ENCODE measurements at places on chromosomes 16 and 17. TPM values are rescaled to one million over a fixed set of nuclear protein-coding genes. Genes with fewer than 3 reads are reported as not detected.

GRCh38 chr17:44065668-44066203, 735 bp downstream of the LSM12 start:
- H3K4me1 ChIP-seq: peaks cover 53% of the 10 kb centered on the region
- peaks cover 32% of the 10 kb centered on the region for H3K36me3 ChIP-seq
- no peaks in the 10 kb centered on the region for H3K27me3 ChIP-seq
- DNase-seq: no peak

DNA sequence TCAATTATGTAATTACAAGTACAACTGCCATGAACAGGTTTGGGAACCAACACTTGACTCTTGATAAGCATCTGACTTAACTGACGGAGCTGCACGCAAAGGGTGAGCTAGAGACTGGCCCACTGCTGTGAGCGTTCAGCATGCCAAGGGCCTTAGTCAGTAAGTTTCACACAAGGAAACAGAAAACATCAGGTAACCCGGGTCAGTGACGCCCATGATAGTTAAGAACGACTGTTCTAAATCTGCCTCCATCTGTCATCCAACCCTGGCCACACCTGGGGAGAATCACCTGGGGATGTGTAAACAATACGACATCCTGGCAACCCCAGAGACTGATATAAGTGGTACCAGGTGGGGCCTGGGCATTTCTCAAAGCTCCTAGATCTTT, 12.3 kb downstream of the SMIM5 start:
- no peak overlapping the region for H3K27ac ChIP-seq
- peaks cover 8% of the 10 kb centered on the region for H3K36me3 ChIP-seq
- H3K4me1 ChIP-seq: peaks cover 15% of the 10 kb centered on the region
- no peaks in the 10 kb centered on the region for H3K27me3 ChIP-seq
- H3K4me3 ChIP-seq: no peak overlapping the region

DNA sequence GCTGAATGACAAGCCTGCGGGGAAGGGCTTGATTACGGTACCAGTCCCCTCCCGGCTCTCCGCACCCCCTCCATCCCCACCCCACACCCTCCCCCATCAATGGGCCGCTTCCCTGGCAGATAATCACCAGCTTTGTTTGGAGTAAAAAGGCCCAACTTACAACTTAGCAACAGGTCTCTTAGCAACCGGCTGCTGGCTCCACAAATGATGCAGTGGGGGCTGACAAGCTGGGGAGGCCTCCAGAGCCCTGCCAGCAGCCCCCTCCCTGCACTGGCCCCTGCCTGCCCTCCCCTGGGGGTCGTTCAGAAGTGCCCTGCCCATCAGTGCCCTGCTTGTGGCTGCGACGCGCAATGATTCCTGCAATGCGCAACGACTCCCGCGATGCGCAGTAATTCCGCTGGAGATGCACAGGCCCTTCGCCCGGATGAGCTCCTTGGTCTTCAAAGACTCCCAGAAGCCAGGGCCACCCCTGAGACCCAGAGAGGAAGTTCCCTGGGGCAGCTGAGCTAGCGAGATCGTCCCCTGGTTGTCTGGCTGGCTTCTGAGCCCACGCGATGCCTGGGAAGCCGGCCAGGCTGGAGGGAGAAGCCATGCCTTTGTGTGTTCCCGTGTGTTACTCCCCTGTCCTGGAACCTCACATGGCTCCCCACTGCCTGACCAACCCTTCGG, 23.3 kb downstream of the CPNE2 start:
- H3K27ac ChIP-seq: no peak overlapping the region
- H3K36me3 ChIP-seq: no peaks in the 10 kb centered on the region
- no peak for DNase-seq
- no peaks in the 10 kb centered on the region for H3K27me3 ChIP-seq
- no peak overlapping the region for H3K4me3 ChIP-seq
- H3K4me1 ChIP-seq: no peaks in the 10 kb centered on the region

- peaks cover 42% of the 10 kb centered on the region for H3K36me3 ChIP-seq
- peak overlapping the region; percentile 13 for H3K27ac ChIP-seq
- DNase-seq: no peak
- peaks cover 4% of the 10 kb centered on the region for H3K4me1 ChIP-seq
- no peaks in the 10 kb centered on the region for H3K27me3 ChIP-seq
Observed at GRCh38 chr16:88626646-88627045, 11.7 kb upstream of the IL17C start.

G6PC1 gene
- not detected for total RNA-seq

DNA sequence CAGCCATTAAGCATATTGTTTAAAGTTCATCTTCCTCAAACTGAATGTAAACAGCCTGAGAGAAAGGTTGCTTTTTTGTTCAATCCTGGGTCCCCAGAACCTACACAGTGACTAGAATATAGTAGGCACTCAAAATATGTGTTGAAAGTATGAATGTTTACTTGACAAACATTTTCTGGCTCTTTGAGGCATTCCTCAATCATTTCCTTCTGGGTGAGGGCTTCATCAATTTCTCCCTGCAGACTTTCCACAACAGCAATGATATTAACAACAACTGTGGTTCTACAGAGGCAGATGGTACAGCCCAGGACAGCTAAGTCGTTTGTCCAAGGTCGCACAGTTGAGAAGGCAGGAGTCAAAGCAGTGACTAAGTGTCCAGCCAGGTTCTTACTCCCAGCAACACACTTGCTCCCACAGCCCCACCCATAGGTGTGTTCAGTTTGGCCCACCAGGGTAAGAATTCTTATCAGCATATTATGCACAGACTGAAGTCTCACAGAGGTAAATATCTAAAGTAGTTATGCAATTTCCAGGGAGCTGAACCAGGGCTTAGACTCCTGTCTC, 61.1 kb downstream of the HS3ST3B1 start:
- DNase-seq: no peak
- no peaks in the 10 kb centered on the region for H3K27me3 ChIP-seq
- no peak overlapping the region for H3K27ac ChIP-seq
- H3K4me3 ChIP-seq: no peak overlapping the region
- H3K36me3 ChIP-seq: no peaks in the 10 kb centered on the region

DNA sequence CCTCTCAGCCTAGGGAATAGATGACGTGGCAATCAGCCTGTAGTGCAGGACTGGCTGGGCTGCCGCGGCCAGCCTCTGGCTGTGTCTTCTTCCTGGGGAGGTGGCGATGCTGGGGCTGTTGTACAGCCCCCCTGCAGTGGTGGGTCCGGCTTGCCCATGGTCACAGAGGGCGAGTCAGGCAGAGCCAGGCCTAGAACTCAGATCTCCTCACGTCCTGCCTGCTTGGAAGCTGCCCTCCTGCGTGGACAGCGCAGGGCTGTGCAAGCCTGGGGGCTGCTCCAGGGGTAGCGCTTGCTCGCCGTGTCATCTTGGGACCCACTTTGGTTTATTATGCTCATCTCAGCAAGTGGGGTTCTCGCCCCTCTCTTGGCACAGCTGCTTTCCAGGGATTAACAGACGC, 19.3 kb downstream of the NMRAL1 start:
- H3K4me3 ChIP-seq: no peak overlapping the region
- peaks cover 12% of the 10 kb centered on the region for H3K4me1 ChIP-seq
- peaks cover 32% of the 10 kb centered on the region for H3K36me3 ChIP-seq
- no peaks in the 10 kb centered on the region for H3K27me3 ChIP-seq

- no peak for DNase-seq
- H3K36me3 ChIP-seq: no peaks in the 10 kb centered on the region
- no peak overlapping the region for H3K27ac ChIP-seq
- no peak overlapping the region for H3K4me3 ChIP-seq
- H3K4me1 ChIP-seq: no peaks in the 10 kb centered on the region
Observed at GRCh38 chr17:8706431-8706830, 38.2 kb downstream of the CCDC42 start.

TMEM88 gene
- total RNA-seq: 0.55 TPM

DNA sequence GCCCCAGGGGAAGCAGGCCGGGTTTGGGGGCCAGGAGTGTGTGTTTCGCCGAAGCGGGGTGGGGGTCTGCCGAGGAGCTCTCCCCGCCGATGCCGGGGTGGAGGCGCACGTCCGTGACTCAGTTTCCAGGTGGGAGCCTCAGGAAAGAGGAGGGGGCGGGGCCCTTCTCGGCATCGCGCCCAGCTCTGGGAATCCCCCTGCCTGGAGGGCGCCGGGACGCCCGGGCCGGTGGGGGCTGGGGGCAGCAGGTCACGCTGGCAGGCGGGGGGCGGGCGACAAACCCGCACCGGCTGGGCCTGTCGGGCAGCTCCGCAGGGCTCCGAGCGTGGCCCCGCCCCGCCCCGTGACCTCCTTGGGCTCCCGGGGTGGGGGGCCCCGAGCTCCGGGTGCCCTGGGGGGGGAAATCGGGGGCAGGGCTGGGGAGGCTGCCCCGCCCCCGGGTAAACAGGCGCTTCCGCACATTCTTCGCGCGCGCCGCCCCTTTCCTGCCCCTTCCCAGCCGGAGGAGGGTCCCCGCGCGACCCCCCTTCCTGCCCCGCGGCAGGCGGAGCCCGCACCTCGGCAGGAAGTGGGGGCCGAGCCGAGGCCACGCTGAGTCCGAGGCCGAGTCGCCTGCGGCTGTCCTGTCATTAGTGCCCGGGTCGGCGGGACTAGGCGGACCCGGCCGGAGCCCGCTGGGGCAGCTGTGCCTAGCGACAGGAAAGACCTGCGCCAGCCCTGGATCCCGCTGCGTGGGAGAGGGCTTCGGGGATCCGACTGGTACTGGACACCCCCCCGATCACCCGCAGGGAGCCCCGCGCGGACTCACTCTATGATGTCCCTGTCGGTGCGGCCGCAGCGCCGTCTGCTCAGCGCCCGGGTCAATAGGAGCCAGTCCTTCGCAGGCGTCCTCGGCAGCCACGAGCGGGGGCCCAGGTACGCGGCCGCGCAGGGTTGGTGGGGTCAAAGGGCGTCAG, 9.3 kb downstream of the RIPOR1 start:
- DNase-seq: peak; percentile 63
- H3K27me3 ChIP-seq: peaks cover 28% of the 10 kb centered on the region
- H3K4me3 ChIP-seq: peak overlapping the region; percentile 71
- H3K4me1 ChIP-seq: peaks cover 33% of the 10 kb centered on the region
- H3K36me3 ChIP-seq: peaks cover 15% of the 10 kb centered on the region

GRCh38 chr16:23587726-23588125, 8.4 kb downstream of the NDUFAB1 start:
- H3K4me1 ChIP-seq: peaks cover 3% of the 10 kb centered on the region
- DNase-seq: no peak
- H3K27ac ChIP-seq: no peak overlapping the region
- no peaks in the 10 kb centered on the region for H3K27me3 ChIP-seq

TP53TG3 gene
- total RNA-seq: 0.37 TPM

GRCh38 chr16:11913425-11914079, 2.2 kb downstream of the GSPT1 start:
- peak overlapping the region; percentile 86 for H3K4me3 ChIP-seq
- peak; percentile 41 for DNase-seq
- peaks cover 2% of the 10 kb centered on the region for H3K27me3 ChIP-seq
- peaks cover 36% of the 10 kb centered on the region for H3K36me3 ChIP-seq
- peak overlapping the region; percentile 97 for H3K27ac ChIP-seq

- no peaks in the 10 kb centered on the region for H3K4me1 ChIP-seq
- no peak overlapping the region for H3K4me3 ChIP-seq
- no peaks in the 10 kb centered on the region for H3K27me3 ChIP-seq
- no peak for DNase-seq
- no peaks in the 10 kb centered on the region for H3K36me3 ChIP-seq
- H3K27ac ChIP-seq: no peak overlapping the region
Observed at GRCh38 chr16:13150181-13150885, 248.9 kb downstream of the SHISA9 start.

DNA sequence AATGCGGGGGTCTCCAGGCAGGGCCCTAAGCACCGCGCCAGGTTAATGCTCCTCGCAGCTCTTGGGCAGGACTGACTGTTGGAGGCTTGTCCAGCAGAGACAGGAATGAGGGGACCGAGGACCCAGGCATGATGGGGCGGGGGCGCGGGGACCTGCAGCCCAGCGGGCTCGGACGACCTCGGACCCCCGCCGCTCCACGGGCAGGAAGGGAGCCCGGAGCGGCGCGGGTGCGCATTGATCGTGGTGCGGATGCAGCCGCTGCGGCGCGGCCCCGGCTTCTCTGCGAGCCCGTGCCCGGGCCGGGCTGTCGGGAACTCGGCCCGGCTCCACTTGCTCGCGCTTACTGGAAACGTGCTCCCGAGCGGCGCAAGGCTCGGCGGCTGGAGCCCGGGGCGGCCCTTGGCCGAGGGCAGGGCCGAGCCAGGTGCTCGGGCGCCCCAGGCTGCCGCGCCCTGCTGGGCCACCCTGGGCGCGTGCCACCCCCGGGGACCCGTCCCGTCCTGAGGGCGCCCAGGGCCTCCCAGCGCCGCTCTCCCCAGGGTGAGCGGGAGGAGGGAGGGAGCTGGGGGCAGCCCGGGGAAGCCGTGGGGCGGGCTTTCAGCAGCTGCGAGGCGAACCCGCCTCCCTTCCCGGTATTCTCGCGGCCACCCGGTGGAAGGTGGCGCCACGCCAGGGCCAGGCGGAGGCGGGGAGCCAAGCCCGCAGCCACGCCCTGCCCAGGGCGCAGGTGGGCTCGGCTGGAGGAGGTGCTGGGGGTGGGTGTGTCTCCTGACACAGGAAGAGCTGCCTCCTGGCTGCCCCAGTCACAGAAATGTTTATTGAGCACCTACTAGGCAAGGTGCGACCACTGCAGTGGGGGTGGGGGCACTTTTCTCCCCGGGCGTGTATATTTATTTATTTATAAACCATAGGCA, 45.9 kb downstream of the SOCS3 start:
- H3K27me3 ChIP-seq: peaks cover 15% of the 10 kb centered on the region
- peak overlapping the region; percentile 61 for H3K4me3 ChIP-seq
- H3K36me3 ChIP-seq: no peaks in the 10 kb centered on the region
- peak overlapping the region; percentile 71 for H3K27ac ChIP-seq

GRCh38 chr17:73990290-73990689, 213.2 kb upstream of the RPL38 start:
- H3K27me3 ChIP-seq: no peaks in the 10 kb centered on the region
- H3K36me3 ChIP-seq: no peaks in the 10 kb centered on the region
- no peaks in the 10 kb centered on the region for H3K4me1 ChIP-seq
- H3K4me3 ChIP-seq: no peak overlapping the region

DNA sequence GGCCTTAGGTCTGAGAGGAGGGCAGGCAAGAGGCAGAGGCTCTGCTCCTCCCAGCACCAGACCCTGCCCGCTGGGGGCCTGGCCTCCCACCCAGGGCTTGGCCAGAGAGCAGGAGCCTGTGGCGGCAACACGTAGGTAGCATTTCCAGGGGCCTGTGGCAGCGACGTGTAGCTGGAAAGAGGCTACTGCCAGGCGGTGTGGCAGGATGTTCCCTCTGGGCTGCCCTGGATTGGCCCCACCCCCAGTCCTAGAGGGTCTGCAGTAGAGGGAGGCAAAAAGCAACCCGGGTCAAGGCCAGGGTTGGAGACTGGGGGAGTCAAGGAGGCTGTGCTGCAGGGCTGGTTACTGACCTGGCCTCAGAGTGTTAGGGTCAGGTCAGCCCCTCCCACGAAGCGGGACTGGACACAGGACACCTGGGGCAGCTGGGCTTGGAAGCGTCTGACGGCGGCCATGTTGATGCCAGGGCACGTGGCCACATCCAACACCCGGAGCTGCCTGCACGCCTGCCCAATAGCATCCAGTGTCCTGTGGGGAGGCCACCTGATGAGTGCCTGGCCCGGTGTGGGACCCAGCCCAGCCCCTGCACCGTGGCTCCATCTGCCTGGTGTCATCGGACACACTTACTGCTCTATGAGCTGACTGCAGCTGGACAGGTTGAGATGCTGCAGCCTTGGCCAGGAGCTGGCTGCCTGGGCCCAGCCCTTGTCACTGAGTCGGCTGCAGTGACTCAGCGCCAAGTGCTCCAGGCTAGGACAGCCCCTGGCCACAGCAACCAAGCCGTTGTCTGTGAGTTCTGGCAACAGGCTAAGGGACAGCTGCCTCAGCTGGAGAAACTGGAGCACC, 8.5 kb downstream of the ELMO3 start:
- no peak for DNase-seq
- H3K27ac ChIP-seq: no peak overlapping the region
- H3K27me3 ChIP-seq: no peaks in the 10 kb centered on the region
- H3K4me1 ChIP-seq: no peaks in the 10 kb centered on the region
- H3K36me3 ChIP-seq: no peaks in the 10 kb centered on the region

All from activated CD4-positive, alpha-beta T cell treated with anti-CD3 and anti-CD28 coated beads, Interleukin-2, amount 10 ng/mL, durations not matched to agents 7 days and 5 days (primary cell).